ENCODE measurements at places on chromosomes 5 and 9.

DNA sequence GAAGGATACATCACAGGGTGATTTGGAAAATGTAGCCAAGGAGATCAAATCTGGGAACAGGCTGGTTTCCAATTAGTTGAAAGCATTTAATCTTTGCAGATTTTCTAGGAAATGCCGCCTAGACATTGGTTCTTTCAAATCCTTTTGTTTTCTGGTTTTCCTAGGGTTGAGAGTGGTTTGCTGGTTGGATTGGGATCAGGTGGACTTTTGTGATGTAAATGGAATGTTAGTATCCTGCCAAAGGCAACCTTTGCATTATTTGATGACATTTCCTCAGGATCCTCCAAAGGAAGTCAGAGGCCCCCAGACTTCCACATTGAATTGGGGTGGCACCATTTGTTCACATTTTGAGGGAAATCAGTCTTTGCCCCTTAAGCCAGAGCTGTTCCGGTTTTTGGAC lies 245.5 kb upstream of the RPS23 start:
- DNase-seq: no peak

GRCh38 chr5:149658299-149658698 lies 71.8 kb upstream of the PPARGC1B start:
- no peak for DNase-seq

- DNase-seq: no peak
Observed at GRCh38 chr9:110499608-110500007, 79.9 kb downstream of the SVEP1 start.

GRCh38 chr9:16515879-16516301 lies 354.6 kb downstream of the BNC2 start:
- DNase-seq: no peak

GRCh38 chr9:14741369-14741768 lies 18.8 kb upstream of the CER1 start:
- no peak for DNase-seq

DNA sequence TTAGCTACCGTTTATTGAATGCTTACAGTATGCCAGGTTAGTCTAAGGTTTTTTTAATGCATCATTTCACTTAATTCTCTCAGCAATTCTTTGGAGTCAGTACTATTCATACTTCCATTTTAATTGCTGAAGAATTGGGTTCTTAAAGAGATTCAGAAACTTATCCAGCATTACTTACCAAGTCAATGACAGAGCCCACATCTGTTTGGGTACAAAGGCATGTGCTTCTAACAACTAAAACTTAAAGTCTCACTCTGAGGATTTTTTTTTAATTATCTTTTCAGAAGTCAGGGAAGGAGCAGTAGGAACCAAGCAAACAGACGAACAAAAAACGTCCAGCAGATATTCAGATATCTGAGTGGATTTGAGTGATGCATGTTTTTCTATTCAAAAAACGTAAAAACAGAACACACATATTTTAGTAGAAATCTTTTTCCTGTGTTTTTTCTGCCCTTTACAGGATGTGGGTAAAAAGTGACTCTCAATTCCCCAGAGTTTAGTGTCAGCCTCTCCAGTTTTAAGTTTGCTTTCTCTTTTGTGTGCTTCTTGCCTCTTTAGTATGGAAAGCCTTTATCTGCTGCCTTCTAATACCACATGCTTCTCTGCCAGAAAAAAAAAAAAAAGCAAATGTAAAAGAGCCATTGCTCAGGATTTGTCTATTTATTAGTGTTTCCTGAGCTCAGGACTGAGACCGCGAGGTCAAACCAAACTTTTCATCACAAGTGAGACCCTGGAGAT lies 118.0 kb downstream of the PRKACG start:
- no peak for DNase-seq

DNA sequence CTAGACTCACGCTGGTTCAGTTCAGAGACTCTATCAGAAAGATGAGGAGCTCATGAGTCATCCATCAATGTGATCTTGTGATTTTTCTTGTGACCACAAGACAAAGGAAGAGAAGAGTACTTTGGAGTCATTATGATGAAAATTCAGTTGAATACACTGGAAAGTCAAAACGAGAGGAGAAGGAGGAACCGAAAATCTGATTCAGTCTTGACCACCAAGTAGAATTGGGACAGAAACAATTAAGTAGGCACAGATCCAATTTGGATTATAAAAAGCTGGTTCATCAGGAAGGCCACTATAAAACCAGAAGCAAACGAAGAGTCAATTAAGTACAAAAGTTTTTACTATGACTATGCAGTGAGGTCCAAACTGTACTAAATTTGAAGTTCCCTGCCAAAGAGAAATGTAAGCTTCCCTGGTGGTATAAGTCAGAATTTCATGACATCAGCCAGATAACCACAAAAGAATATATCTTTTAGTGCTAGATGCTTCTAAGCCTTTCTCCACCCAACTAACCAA lies 90.9 kb downstream of the THBS4 start:
- no peak for DNase-seq

All from ovary (tissue), 10 donors.